T-helper 9 cell (primary cell): ENCODE measurements at places on chromosomes 6 and 20.

- DNase-seq: no peak
Measured at GRCh38 chr6:53692172-53692571, 26.6 kb upstream of the KLHL31 start.

- no peak for DNase-seq
Measured at GRCh38 chr20:45387274-45387673, 9.1 kb upstream of the TP53TG5 start.

GRCh38 chr6:106799031-106799894 is 169.9 kb downstream of the QRSL1 start:
- DNase-seq: no peak

DNA sequence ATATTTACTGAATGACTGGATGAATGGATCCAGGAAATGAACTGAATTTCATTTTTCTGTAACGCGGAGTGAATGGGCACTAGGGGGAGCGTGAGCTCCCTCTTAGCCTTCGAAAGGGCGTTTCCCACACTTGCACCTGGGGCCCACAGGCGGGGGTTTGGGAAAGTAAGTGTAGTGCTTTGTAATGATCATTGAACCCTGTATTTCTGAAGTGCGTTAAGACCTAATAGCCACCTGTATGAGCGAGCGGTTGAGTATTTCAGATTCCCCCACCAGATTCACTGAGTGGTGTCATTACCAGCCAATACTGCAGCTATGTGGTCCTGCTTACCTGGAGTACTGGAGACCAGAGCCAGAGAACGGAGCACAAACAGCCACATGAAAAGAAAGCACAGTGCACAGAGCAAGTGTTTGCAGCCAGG is 10.5 kb downstream of the SYTL3 start:
- no peak for DNase-seq

GRCh38 chr6:21241231-21242130 is 352.1 kb upstream of the SOX4 start:
- no peak for DNase-seq

DNA sequence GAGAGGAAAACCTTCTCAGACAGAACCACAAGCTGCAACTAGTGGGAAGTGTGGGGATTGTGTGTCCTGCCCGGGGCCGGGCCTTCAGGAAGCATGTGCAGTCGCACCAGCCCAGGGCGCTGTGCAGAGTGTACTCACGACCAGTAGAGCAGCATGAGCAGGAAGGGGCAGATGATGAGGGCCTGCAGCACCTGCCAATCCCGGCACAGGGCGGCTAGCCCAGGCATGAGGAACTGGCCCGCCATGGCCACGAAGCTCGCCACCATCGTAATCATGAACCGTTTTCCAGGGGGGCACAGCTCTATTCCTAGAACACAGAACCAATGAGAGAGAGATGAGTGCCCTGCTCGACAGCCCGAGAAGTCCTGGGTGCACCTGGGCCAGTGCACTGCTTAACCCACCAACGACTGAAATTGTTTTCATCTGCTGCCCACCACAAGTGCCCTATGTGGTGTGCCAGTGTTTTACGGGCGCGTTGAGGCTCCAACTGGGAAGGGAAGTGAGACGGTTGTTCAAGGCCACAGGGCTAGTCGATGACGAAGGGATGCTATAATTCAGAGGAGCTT is 65.0 kb downstream of the PSMG4 start:
- DNase-seq: no peak

DNA sequence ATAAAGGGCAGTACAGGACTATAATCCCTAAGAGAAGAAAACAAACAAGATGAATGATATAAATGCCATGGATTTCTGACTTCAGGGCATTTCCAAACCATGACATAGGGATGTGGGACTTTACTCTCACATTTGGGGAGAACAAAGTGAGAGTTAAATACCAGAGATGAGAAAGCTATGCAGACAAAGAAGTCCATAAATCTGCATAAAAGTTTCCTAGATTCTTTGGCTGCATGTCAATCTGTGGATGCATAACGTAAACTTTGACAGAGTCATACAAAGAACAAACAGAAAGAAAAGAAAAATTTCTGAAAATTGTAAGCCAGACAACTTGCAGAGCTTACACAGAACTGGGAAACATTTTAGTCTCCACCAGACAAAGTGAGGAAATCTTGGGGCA is 11.7 kb downstream of the EPM2A start:
- no peak for DNase-seq

- DNase-seq: no peak
Measured at GRCh38 chr6:130118236-130118635, 99.9 kb downstream of the L3MBTL3 start.

DNA sequence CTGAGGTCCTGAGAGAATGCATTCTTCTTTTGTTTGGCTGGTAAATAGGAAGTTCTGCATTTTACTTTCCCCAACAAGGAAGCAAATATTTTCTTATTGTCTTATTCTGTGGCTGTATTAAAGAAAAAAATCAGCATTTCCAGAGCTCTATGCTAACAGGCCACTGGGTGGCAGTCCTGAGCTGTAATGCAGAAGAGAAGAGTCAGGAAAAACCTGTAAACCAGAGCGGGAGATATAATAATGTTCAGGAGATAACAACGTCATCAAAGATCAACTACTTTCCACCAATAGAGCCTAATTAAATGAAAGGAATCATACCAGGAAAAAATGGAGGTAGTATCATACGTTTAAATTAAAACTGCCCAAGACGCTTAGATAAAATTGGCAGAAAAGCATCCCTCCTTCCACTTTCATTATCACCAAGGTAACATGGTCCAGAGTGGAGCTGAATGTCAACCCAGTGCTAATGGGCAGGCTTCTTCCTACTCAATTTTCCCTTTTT is 55.6 kb upstream of the CARMIL1 start:
- peak; percentile 56 for DNase-seq

DNA sequence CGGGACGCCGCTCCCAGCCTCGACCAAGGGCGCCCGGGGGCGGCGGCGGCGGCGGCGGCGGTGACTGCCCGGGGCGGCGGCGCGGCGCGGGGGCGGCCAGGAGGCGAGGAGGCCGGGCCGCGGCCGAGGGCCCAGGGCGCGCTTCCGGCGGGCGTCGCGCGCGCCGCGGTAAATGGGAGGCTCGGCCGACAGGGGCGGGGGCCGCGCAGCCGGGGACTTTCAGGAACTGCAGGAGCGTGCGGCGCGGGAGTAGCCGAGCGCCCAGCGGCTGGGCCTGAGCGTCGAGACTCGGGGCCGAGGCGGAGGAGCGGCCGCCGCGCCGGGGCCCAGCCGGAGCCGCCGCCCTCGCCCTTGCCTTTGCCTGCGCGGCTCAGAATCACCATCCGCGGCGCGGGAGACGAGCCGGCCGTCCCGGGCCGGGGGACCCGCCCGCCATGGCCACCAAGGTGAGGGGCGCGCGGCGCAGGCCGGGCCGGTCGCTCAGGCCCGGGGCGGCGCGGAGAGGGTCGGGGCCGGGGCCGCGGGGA is at the start of gene SNX9:
TSS of gene SNX9 (plus strand) at position 246 of the 527 bp plus-strand sequence. CDS start at position 435, 189 bp downstream.
- DNase-seq: peak; percentile 55

DNA sequence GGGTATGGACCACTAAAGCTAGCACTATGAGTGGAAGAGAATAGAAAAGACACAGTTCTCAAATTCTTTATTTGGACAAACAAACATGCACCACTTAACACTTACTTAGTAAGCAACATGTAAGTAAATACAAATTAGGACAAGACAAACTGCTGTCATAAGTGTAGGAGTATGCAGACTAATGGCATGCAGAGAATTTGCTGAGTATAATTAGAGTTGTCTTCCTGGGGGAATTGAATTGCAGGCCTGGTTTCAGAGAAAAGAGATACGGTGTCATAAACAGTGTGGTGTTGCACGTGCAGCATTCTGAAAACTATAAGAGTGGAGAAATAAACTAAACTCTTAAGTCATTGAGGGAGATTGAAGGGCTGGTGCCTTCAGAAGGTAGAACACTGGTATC is 125.2 kb upstream of the EYA4 start:
- DNase-seq: no peak
